ENCODE measurements at places on chromosomes 5 and 9.
A peak's percentile ranks its signal among the peaks of the same experiment; 100 is the strongest.

DNA sequence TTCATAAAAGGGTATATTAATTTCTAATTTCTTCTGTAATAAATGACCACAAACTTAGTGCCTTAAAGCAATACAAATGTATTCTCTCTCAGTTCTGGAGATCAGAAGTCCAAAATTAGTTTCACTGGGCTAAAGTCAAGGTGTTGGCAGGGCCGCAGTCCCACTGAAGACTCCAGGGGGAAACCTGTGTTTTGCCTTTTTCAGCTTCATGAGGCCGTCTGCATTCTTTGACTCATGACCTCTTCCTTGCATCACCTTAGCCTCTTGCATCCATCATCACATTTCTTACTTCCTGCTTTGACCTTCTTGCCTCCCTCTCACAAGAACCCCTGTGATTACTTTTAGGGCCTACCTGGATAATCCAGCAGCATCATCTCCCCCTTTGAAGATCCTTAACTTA is 42.0 kb upstream of the ALDH1B1 start:
- DNase-seq, result no peak

- DNase-seq, result no peak
Measured at GRCh38 chr5:96709152-96709821, 47.1 kb downstream of the CAST start.

DNA sequence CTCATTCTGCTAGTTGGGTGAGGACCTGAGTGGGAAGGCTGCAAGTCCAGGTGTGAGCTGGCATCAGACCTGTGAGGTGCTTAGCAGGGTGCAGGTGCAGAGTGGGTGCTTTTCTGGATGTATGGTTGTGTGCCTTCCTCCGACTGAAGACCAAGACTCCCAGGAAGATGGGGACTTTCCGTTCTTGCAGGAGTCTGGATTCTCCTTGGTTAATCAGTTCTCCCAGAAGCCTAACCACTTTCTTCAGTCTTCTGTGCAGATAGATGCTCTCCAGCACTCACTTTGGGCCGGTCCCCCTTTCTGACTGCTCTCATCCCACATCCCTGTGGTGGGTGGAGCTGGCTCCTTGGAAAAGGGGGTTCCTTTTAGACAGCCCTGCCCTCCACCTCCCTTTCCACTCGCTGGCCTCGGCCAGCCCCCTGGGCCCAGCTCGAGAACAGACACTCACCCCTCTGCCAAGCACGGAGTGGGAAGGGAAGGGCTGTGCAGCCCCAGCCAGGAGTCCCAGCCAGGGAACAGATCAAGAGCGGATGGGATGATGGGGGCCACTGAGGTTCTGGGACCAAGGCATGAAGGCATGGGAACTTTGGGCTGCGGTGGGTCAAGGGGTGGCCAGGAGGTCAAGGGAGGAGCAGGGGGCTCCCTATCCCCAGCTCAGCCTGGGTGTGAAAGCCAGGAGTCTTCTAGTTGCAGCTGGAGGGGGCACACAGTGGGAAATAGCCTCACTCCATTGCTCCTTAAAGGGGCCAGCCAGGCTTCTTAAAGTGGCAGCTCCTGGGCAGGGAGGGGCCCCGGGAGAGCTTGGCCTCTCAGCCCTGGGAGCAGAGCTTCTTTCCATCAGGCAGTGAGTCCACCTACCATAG is 62.4 kb downstream of the FGF18 start:
- DNase-seq, result no peak

GRCh38 chr5:54700986-54701578 is 183.5 kb downstream of the SNX18 start:
- no peak for DNase-seq

- no peak for DNase-seq
Measured at GRCh38 chr5:96177303-96177869, 215.7 kb upstream of the ELL2 start.

DNA sequence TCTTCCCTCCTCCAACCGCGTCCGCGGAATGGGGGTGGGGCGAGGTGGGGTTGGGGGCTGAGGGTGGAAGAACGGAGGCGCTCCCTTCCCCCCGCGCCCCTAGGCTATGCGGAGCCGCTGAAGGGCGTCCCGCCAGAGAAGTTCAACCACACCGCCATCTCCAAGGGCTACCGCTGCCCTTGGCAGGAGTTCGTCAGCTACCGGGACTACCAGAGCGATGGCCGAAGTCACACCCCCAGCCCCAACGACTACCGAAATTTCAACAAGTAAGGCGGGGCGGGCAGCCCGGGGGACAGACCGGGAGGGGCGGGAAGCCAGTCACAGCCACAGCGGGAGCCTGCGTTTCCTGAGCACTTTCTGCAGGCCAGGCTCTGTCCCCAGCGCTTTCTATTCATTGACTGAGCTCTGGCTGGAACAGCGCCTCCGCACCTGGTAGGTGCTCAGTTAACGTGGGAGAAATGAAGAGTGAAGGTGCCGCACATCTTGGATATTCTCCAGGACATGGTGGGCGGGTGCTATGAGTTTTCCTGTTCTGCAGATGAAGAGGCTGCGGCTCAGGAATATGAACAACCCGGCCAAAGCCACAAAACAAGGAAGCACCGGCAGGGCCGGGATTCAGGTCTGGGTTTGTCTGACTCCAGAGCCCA is 11.3 kb downstream of the MYOZ3 start:
- DNase-seq, result peak; percentile 60

Data from ecto neural progenitor cell (in vitro differentiated cells).